ENCODE measurements at places on chromosomes 16 and 17. TPM values are rescaled to one million over a fixed set of nuclear protein-coding genes. Genes with fewer than 3 reads are reported as not detected.

GRCh38 chr17:41455236-41455635 is 11.9 kb downstream of the KRT32 start:
- DNase-seq: no peak

DNA sequence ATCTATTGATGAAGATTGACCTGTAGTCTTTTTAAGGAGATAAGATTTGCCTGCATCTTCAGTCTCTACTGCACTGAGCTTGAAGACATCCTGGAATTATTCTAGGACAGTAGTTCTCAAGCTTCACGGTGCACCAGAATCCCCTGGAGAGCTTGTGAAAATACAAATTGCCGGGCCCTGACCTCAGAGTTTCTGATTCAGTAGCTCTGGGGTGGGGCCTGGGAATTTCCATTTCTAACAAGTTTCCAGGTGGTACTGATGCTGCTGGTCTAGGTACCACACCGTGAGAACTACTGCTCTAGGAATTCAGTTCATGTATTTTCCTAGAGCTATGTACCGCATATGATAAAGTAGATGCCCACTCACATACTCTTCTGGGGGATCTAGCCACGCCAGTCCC is 246.1 kb downstream of the HS3ST3B1 start:
- no peak for DNase-seq

GRCh38 chr16:3115561-3115960 is 3.2 kb downstream of the ZNF205 start:
- peak; percentile 86 for DNase-seq

The RNPS1 gene
- 394 TPM for total RNA-seq

The SCIMP gene
- total RNA-seq: not detected

The UTS2R gene
- total RNA-seq: 0.94 TPM

GRCh38 chr16:55839115-55839514 is 6.2 kb upstream of the CES1 start:
- no peak for DNase-seq

DNA sequence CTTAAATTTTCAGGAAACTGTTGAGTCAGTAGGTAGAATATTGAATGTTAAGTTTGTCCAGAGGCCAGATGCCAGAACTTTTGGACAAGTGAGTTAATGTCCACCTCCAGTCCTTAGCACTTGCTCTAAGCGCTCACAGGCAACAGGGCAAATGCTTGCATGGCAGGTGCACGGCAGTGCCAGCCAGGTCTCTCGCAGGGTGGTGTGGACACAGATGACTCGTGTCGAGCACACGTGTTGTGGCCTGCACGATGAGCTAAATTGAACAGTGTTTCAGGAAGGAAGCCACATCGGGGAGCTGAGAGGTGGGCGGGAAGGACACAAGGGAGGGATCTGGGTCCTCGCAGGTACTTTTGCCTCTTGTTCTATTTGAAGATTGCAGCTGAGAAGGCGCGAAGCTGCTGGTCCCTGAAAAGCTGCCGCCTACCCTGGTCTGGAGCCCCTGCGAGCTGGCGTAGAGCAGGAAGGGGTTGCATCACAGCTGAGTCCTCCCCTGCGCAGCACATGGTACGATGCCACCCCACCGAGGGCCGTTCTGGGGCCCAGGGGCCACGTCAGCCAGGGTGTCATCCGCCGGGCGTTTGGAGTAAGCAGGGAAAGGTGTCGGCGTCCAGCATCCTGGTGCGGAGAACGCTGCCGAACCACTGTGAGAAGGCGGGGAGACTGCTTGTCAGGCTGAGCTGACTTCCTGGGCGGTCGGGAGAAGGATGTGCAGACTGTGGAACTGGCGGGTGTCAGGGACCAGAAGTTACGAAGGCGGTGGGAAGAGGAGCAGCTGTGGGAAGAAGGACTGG is 6.3 kb downstream of the RAB40C start:
- DNase-seq: no peak

DNA sequence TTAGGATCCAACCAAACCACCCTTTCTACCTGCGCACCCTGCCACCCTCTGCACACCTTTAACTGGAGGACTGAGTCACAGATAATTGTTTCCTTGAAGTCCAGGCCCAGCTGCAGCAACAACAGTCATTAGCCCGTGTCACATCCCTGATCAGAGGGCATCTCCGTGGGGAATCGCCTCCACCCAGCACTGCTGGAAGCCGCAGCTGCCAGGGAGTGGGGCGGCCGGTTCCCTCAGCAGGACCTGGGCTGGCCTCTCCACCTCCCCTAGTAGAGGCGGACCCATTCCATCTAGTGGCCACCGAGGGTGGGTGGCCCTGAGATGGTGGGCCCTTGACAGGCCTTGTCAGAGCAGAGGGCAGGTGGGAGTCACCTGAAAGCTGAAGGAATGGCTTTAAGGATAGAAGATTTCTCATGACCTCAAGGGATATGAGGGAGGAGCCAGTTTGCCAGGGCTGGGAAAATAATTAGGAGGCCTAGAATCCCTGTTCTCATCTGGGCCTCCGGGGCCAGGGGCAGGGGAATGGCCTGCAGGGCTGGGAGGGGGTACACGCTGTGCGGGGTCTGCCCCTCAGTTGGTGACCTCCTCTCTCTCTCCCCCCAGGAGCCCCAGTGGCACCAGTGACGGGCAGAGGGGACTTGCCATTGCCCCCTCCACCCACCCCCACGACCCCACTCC is 6.2 kb downstream of the PRSS53 start:
- peak; percentile 15 for DNase-seq

The TBC1D3H gene
- total RNA-seq: not detected

The COL1A1 gene
- total RNA-seq: 112 TPM

The IL21R gene
- 0.07 TPM for total RNA-seq

- DNase-seq: peak; percentile 70
Observed at GRCh38 chr16:17211797-17212196, 259.0 kb downstream of the XYLT1 start.

DNA sequence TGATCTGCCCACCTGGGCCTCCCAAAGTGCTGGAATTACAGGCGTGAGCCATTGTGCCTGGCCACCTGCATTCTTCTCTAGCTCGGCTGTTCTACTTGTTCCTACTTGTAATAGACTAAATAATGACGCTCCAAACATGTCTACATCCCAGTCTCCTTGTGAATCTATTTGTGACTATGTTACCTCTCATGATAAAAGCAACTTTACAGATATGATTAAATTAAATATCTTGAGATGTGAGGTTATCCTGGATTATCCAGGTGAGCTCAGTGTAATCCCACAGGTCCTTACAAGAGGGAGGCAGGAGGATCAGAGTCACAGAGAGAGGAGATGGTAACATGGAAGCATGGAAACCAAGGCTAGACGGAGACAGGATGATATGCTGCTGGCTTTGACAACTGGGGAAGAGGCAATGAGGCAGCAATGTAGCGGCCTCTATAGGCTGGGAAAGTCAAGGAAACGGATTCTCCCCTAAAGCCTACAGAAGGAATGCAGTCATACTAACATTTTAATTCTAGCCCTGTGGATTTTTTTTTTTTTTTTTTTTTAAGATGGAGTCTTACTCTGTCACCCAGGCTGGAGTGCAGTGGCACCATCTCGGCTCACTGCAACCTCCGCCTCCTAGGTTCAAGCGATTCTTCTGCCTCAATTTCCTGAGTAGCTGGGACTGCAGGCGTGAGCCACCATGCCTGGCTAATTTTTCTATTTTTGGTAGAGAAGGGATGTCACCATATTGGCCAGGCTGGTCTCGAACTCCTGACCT is 5.0 kb upstream of the LASP1 start:
- peak; percentile 74 for DNase-seq

The CCL4 gene
- total RNA-seq: not detected

GRCh38 chr17:43378766-43379165 is 20.0 kb upstream of the ARL4D start:
- DNase-seq: no peak

Data from H9 (cell line).